Stimulated activated CD4-positive, alpha-beta T cell treated with anti-CD3 and anti-CD28 coated beads, Interleukin-15, amount 100 ng/mL, for 48 hours (primary cell): ENCODE measurements at places on chromosomes 7 and 10.
A peak's percentile ranks its signal among the peaks of the same experiment; 100 is the strongest.

GRCh38 chr7:142632271-142633134 is 116.8 kb upstream of the PRSS1 start:
- DNase-seq, result no peak

DNA sequence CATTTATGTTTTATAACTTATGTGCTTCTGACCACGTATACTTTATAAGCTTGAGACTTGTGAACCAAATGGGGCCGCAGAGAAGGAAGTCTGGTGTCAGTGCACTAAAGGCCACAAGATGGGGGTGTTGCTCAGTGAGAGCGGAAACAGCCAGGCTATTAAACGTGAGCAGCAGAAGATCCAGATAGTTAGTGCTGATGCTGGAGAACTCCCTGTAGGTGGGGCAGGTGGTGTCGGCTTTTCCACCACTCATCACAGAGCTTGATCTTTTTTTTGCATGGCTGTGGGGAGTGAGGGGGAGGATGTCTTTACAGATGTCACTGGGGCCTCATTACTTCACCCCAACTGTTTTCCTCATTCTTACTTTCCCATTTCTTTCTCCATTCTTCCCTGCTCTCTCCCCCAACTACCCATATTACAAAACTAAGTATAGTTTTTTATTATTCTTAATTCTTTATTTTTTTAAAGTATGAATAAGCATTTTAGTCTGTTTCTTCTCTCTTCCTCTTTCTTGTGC is 34.7 kb downstream of the ACADSB start:
- peak; percentile 14 for DNase-seq

GRCh38 chr10:132226586-132227405 is 40.0 kb downstream of the DPYSL4 start:
- no peak for DNase-seq

DNA sequence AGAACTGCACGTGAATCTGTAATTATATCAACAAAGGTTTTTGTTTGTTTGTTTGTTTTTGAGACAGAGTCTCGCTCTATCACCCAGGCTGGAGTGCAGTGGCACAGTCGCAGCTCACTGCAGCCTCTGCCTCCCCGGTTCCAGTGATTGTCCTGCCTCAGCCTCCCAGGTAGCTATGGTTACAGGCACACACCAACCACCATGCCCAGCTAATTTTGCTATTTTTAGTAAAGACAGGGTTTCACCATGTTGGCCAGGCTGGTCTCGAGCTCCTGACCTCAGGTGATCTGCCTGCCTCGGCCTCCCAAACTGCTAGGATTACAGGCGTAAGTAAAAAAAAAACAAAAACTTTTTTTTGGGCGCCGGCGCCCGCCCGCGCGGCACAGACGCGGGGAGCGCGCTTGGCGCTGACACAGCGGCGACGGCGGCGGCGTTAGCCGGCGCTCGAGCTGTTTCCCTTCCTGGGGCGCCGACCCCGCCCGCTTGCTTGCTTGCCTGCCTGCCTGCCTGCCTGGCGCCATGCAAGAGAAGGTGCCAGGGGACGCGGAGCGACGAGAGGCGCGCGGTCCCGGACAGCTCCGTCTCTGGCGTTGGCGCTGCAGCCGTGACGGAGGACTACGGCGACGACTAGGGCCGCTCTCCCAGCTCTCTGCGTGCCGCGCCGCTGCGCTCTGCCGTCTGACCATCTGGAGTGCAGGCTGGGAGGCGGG is 171.4 kb upstream of the NUPR2 start:
- no peak for DNase-seq

GRCh38 chr10:52250510-52250909 is 63.6 kb upstream of the DKK1 start:
- no peak for DNase-seq

- DNase-seq, result no peak
Measured at GRCh38 chr10:92122941-92123450, 167.9 kb downstream of the CPEB3 start.

- no peak for DNase-seq
Measured at GRCh38 chr7:101166909-101167644, 1.7 kb upstream of the VGF start.

GRCh38 chr7:90982228-90982627 is 282.0 kb upstream of the FZD1 start:
- no peak for DNase-seq

DNA sequence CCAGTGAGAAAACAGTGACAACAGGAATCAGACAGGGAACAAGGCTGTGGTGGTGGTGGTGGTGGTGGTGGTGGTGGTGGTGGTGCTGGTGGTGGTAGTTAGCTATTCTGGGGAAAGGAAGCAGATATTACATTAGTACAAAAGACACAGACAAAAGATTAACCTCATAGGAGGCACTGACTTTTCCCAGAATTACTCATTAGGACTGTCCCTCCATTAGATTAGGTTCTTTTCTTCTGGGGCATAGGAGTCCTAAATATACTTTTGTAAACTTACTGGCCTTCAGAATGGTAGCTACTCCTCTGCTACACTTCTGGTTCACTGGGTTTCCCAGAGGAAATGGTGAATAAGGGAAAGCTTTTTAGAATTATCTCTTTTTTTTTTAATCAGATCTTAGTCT is 156.6 kb upstream of the SEMA3D start:
- DNase-seq, result no peak

DNA sequence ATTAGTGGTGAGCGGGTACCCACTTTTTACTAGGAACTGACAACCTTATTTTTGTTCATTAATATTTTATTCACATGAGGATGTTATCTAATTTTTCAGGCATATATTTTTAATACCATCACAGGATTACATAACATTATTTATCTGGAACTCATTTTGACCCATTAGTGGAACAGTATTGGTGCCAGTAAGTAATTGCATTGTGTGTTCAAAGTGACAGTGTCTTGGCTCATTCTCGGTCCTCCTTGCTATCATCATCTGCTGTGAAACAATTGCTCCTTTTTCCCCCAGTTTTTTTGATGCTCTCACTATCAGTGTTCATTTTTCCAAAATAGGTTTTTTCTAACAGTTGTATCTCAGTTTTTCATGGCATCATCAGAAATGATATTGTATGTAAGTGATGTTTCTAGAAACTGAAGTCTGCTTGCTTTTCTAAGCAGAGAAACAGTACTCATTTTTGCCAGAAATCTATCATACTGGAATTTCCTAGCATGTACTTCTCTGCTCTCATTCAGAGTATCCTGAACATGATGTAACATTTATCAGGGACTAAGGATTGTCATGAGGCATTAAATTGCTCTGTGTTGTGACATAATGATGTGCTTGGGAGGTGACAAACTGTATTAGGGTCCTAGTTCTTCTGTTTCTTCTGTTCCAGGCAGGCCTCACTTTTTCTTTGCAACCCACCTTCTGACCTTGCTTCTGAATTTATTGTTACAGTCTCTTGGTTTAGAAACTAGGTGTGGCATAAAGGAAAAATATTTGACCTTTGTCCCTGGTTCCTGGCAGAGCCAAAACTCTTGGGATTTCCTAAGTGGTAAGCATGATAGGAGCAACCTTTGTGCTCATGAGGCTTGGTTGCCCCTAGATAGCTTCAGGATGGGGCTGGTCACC is 4.2 kb downstream of the NUB1 start:
- DNase-seq, result no peak

- no peak for DNase-seq
Measured at GRCh38 chr7:25662841-25663800, 434.8 kb upstream of the NPVF start.

DNA sequence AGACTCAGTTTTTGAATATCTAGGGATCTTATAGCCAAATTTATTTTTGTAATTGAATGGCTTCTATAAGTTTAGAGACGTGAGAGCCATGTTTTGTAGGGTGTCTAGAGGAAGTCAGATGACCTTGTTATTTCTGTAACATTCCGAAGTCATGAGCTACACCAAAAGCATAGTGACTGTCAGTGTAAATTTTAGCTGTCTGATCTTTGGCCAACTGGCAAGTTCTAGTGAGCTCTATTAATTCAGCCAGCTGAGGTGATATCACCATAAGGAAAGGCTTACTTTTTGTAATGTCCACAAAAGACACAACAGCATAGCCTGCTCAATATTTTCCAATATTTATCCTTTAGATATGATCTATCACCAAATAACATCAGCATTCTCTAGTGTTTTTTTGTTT is 9.9 kb upstream of the NT5C3A start:
- DNase-seq, result no peak

DNA sequence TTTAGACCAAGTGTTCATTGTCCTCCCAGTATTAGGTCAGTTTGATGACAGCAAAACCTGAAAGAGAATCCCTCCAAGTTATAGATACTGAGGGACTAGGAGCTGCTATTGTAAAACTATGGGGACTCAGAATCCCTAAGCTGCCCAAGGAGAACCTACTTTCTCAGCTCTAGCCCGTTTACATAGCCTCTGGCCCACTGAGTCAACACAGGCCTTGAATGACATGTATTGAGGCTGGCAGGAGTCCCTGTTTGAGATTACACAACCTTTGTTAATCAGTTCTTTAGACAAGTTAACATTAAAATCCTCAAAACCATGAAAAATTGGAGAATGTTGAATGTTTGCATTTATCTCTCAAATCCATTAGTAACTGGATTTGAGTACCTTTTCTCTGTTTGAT is 1079.0 kb downstream of the KCNMA1 start:
- no peak for DNase-seq
